Activated naive CD8-positive, alpha-beta T cell treated with anti-CD3 and anti-CD28 coated beads for 36 hours (primary cell): ENCODE measurements at places on chromosomes 5 and 9. TPM values are rescaled to one million over a fixed set of nuclear protein-coding genes. Genes with fewer than 3 reads are reported as not detected.

THG1L gene
- total RNA-seq = 32.1 TPM

EPB41L4B gene
- 0.74 TPM for total RNA-seq

ARHGEF28 gene
- not detected for total RNA-seq

TAS2R1 gene
- total RNA-seq = not detected

ZMYND19 gene
- total RNA-seq = 55.6 TPM

GRM6 gene
- total RNA-seq = not detected

TOR4A gene
- total RNA-seq = 3.6 TPM

DNA sequence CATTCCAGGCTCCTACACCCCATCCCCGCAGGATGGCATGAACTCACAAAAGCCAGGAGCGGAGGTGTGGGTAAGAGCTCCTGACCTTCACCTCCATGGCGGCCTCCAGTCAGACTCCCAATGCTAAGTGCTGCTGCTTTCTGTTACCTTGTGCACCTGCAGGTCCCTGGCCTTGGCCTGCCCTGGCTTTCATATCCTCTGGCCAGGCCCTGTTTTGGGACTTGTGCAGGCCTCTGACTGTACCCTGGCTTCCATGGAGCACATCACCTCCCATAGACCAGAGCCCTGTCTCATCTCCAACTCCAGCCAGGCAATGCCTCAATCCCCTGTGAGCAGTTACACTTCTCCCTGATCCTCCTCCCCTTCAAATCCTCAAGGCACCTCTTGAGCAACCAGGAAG, 124.5 kb downstream of the MED10 start:
- DNase-seq = no peak

- no peak for DNase-seq
Observed at GRCh38 chr9:100357501-100357900, 4.8 kb upstream of the TEX10 start.

GRCh38 chr5:128328446-128328845, 209.6 kb downstream of the FBN2 start:
- DNase-seq = no peak

- DNase-seq = no peak
Observed at GRCh38 chr9:134704498-134704897, 62.9 kb downstream of the COL5A1 start.
